Thyroid gland (tissue), 4 donors: ENCODE measurements at places on chromosomes 2 and 18. TPM values are rescaled to one million over a fixed set of nuclear protein-coding genes. Genes with fewer than 3 reads are reported as not detected.

Gene REG1A
- total RNA-seq, result not detected

Gene NYAP2
- total RNA-seq, result not detected

Gene IL1F10
- not detected for total RNA-seq

DNA sequence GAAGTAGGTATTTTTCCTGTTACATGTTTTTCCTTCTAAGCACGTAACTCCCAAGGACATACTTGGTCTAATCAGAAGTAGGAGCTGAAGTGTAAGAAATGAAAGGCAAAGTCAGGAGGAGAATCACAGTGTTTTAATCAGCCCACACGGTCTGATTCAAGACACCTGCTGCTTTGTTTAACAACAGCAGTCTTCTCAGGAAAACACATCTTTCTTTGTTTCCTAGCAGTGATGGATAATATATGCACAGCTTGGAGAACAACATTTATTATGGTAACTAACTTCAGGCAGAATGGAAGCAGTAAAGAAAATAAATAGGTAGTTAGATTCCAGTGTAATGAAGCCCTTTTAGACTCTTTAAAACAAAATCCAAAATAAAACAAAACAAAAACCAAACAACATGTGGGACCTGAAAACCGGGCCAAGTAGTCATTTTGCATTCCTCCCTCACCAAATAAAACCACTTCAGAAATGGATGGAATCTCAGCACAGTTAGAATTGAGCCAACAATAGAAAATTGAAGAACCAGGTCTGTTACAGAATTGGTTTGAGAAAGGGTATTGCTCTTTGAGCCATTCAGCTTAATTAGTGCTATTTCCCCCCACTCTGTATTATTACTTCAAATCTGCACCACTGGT is 61.1 kb upstream of the UGP2 start:
- H3K4me1 ChIP-seq, result no peaks in the 10 kb centered on the region
- no peaks in the 10 kb centered on the region for H3K27me3 ChIP-seq
- no peak overlapping the region for H3K4me3 ChIP-seq
- no peak for DNase-seq

DNA sequence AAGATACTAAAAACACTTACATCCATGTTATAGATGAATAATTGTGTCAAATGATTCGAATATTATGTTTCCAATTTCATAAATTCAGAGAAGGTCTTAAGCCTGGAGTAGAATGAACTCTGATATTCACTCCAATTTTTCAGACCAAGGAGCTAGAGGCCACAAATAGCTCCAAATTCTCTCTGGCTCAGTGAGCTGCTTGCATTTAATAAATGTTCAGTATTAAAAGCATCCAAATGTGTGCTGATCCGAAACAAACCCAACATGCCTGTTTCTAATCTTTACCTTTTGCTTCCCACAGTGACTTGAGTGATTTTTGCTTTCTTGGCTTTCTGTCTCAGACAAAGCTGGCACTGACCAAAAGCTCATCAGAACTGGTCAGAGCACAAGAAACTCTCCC is 291.4 kb downstream of the CCDC85A start:
- no peak for DNase-seq
- H3K27me3 ChIP-seq, result no peaks in the 10 kb centered on the region
- H3K36me3 ChIP-seq, result no peaks in the 10 kb centered on the region
- H3K27ac ChIP-seq, result peak overlapping the region; percentile 50
- peaks cover 17% of the 10 kb centered on the region for H3K4me1 ChIP-seq

GRCh38 chr2:173593109-173593508 is 238.4 kb downstream of the CDCA7 start:
- no peak for DNase-seq
- peaks cover 23% of the 10 kb centered on the region for H3K4me1 ChIP-seq
- no peaks in the 10 kb centered on the region for H3K27me3 ChIP-seq
- H3K4me3 ChIP-seq, result no peak overlapping the region
- no peak overlapping the region for H3K27ac ChIP-seq

GRCh38 chr2:40227210-40227609 is 224.7 kb downstream of the SLC8A1 start:
- H3K27me3 ChIP-seq, result no peaks in the 10 kb centered on the region
- H3K27ac ChIP-seq, result no peak overlapping the region
- no peak overlapping the region for H3K4me3 ChIP-seq
- DNase-seq, result no peak
- no peaks in the 10 kb centered on the region for H3K4me1 ChIP-seq
- no peaks in the 10 kb centered on the region for H3K36me3 ChIP-seq

DNA sequence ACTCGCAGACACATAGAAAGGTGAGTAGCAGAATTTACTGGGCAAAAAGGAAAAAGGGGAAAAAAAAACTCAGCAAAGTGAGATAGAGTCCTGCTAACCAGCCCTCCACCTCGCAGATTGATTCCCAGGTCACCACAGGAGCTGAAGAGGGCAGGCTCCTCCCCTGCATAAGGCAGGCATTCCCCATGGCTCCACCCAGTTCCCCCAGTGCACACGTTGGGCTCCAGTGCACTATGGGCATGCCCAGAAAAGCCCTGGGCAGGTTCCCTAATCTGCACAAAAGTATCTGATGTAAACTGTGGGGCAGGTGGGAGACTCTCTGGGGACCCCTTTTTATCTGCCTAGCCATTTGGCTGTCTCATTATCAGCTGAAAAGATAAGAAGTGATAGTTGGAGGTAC is 461.2 kb upstream of the TMEFF2 start:
- H3K4me1 ChIP-seq, result no peaks in the 10 kb centered on the region
- H3K4me3 ChIP-seq, result no peak overlapping the region
- H3K27ac ChIP-seq, result no peak overlapping the region
- H3K36me3 ChIP-seq, result no peaks in the 10 kb centered on the region
- DNase-seq, result no peak
- no peaks in the 10 kb centered on the region for H3K27me3 ChIP-seq

- peaks cover 24% of the 10 kb centered on the region for H3K4me1 ChIP-seq
- peak; percentile 85 for DNase-seq
- no peak overlapping the region for H3K4me3 ChIP-seq
- peak overlapping the region; percentile 83 for H3K27ac ChIP-seq
These were observed 71.2 kb downstream of the CTAGE1 start for GRCh38 chr18:22346401-22346952.

DNA sequence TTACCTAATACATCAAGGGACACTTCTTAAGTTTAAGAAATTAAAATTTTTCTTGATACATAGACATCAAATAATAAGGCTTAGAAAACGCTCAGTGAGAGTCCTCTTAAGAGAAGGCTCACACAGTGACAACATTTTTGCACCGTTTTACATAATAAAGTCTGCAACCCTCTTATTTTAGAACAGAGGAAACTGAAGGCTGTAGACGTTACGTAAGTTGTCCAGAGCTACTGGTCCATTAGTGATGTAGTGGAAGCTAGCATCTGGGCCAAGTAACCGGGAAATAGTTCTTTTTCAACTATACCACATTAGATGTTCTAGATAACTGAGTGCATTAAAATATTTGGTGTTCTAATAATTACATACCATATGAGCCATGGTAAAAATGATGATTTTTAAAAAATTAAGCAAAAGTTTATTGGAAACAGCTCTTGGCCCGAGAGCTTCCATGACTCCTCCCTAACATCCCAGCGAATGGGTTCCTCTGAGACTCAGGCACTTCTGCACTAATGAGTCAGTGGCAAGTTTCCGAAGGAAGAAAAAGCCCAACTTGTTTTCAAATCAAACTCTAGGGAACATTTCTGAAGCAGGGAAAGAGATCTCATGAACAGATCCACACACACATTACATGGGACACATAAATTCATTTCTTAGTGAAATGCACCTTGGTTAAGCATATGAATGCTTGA is 232.6 kb upstream of the PXDN start:
- H3K27me3 ChIP-seq, result no peaks in the 10 kb centered on the region
- H3K4me3 ChIP-seq, result no peak overlapping the region
- DNase-seq, result no peak
- no peak overlapping the region for H3K27ac ChIP-seq
- H3K36me3 ChIP-seq, result no peaks in the 10 kb centered on the region
- H3K4me1 ChIP-seq, result no peaks in the 10 kb centered on the region

DNA sequence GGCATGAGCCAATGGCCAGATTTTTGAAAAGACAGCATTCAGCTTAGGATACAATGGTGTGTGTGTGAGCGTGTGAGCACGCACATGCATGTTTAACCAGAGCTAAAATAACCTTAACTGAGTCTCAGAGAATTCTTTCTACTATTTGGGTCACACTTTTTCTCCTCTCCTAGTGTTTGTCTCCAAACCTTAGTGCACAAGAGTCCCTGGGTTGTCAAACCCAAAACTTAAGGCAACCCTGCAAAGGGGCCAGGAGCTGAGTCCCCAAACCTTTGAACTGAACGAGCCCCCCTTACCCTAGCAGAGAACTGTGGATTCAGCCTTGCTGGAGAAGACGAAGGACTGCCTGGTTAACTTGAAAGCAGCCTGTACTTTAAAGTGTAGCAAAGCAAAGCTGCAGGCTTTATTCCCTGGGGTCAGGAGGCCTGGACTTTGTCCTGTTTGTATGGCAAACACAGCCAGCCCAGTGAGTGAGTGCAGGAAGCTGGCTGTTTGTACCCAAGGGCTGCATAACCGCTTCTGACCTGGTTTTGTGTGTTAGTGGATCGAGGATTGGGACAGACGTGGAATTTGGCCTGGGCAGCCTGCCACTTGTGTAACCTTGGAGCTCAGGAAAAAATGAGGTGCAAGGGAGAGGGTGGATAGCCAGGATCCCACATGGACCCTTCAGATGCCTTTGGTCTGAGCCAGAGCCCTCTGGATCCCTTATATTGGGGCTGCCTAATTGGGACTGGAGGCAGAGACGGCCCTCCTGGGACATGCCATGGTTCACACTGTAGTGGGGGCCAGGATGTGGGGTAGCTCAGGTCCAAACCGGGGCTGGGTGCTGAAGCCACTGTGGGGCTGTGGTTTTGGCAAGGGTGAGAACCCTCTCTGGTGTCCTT is 6.4 kb upstream of the PSMD1 start:
- no peaks in the 10 kb centered on the region for H3K36me3 ChIP-seq
- no peak for DNase-seq

DNA sequence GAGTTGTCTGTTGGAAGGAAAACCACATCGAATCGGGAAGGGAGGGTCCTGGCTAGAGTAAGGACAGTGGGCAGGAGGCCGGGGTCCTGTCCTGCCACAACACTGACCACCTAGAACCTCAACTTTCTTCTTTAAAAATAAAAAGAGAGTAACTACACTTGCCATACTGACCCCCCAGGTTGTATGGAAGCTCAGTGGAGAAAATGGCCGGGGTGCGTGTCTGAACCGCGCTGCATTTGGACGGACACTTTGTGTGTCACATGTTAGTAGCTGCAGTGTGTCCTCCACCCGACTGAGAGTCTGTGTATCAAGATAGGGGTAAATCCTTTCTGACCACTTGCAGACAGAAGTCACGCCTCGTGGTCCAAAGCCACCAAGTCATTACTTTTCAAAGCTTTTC is 87.0 kb downstream of the GBX2 start:
- no peaks in the 10 kb centered on the region for H3K27me3 ChIP-seq
- H3K27ac ChIP-seq, result no peak overlapping the region
- H3K4me1 ChIP-seq, result no peaks in the 10 kb centered on the region
- no peaks in the 10 kb centered on the region for H3K36me3 ChIP-seq

DNA sequence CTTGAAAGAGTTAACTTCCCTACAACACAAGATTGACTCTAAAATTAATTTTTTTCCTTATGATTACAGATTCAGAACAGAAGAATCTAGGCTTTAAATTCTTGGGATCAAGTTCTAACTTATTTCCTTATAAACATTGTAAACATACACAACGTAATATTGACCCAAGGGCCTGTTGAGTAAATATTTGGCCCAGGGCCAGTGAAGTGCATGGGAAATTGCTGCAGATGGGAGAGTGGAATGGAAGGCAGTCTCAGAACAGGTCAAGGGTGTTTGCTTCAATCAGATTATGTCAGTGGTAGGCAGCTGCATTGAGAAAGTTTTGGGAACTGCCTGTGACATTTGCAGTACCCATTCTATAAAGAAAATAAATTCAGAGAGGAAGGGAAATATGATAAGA is 137.6 kb downstream of the MYO1B start:
- H3K27ac ChIP-seq, result no peak overlapping the region
- H3K27me3 ChIP-seq, result no peaks in the 10 kb centered on the region
- no peaks in the 10 kb centered on the region for H3K4me1 ChIP-seq

DNA sequence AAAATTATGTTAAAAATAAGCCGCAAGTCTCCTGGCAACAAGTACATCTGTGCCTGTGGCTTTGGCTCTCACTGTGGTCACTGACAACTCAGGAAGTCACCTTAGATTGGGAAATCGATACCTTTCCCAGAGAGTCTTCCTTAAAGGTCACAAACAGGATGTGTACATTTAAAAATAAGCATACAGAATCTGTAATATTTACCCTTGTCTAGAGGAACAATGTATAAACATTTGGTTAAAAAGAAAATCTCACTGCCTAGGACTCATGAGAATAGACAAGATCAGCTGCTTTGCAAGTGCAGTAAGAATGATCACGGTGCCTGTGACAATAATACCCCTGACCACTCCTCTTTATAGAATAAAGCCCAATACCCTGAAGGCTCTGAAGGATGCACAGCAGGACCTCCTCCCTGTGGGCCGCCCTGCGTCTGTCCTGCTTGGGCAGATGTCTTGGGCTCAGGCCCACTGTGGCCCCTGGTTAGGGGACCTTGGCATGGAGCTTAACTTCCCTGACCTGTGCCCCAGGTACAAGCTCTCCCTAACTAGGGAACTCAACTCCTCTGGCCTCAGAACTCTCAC is 98.0 kb upstream of the MGAT4A start:
- no peaks in the 10 kb centered on the region for H3K27me3 ChIP-seq
- H3K4me3 ChIP-seq, result no peak overlapping the region
- no peaks in the 10 kb centered on the region for H3K36me3 ChIP-seq
- no peaks in the 10 kb centered on the region for H3K4me1 ChIP-seq
- H3K27ac ChIP-seq, result no peak overlapping the region

- no peaks in the 10 kb centered on the region for H3K36me3 ChIP-seq
- H3K4me3 ChIP-seq, result no peak overlapping the region
- H3K27me3 ChIP-seq, result no peaks in the 10 kb centered on the region
- no peak overlapping the region for H3K27ac ChIP-seq
- no peak for DNase-seq
These were observed 149.2 kb upstream of the GYPC start for GRCh38 chr2:126506786-126507185.

DNA sequence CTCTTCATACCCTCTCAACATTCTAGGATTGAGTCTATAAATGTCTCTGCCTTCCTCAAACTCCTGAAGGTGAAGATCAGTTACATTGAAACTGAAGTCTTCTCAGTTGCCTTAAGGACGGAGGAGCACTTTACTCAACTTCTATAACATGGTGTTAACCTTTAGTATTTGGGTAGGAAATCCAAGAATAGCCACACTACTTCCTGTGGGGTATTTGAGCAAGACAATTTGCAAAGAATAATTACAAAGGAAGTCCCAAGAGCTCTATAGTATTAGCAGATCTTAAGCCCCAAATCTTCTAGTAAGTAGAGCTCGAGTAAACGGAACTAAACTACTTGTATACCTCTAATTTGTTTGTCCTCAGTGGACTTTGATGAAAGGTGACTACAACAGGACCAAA is 80.9 kb downstream of the SP100 start:
- H3K27ac ChIP-seq, result no peak overlapping the region
- peaks cover 20% of the 10 kb centered on the region for H3K36me3 ChIP-seq
- H3K27me3 ChIP-seq, result no peaks in the 10 kb centered on the region
- no peak overlapping the region for H3K4me3 ChIP-seq

GRCh38 chr2:151262629-151263028 is 966 bp upstream of the RBM43 start:
- H3K36me3 ChIP-seq, result no peaks in the 10 kb centered on the region
- DNase-seq, result peak; percentile 67
- peaks cover 15% of the 10 kb centered on the region for H3K4me1 ChIP-seq
- no peaks in the 10 kb centered on the region for H3K27me3 ChIP-seq
- no peak overlapping the region for H3K27ac ChIP-seq
- H3K4me3 ChIP-seq, result no peak overlapping the region

- DNase-seq, result no peak
- H3K4me1 ChIP-seq, result peaks cover 28% of the 10 kb centered on the region
- peak overlapping the region; percentile 23 for H3K4me3 ChIP-seq
- H3K27me3 ChIP-seq, result peaks cover 33% of the 10 kb centered on the region
- H3K36me3 ChIP-seq, result no peaks in the 10 kb centered on the region
These were observed 1.4 kb upstream of the SOX11 start for GRCh38 chr2:5690718-5691220.
